ENCODE measurements at places on chromosomes 13 and 19.

- DNase-seq = no peak
Measured at GRCh38 chr19:50024719-50025021, 502 bp downstream of the VRK3 start.

DNA sequence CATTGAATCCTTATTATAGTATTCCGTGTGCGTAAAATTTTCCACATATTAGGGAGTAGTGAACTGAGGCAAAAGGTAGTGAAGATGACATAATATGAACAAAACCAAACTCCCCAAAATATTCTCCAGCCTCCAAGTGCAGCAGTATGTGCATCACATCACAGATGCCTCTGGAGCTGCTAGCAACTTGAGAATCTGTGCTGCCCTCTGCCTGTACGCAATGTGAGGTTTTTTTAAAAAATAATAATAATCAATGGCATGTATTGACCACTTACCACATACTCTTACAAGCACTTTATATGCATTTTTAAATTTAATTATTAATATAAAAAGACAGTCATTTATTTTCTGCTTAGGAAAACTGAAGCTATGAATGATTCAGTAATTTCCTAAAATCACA lies 583.0 kb upstream of the SPRY2 start:
- DNase-seq = no peak

DNA sequence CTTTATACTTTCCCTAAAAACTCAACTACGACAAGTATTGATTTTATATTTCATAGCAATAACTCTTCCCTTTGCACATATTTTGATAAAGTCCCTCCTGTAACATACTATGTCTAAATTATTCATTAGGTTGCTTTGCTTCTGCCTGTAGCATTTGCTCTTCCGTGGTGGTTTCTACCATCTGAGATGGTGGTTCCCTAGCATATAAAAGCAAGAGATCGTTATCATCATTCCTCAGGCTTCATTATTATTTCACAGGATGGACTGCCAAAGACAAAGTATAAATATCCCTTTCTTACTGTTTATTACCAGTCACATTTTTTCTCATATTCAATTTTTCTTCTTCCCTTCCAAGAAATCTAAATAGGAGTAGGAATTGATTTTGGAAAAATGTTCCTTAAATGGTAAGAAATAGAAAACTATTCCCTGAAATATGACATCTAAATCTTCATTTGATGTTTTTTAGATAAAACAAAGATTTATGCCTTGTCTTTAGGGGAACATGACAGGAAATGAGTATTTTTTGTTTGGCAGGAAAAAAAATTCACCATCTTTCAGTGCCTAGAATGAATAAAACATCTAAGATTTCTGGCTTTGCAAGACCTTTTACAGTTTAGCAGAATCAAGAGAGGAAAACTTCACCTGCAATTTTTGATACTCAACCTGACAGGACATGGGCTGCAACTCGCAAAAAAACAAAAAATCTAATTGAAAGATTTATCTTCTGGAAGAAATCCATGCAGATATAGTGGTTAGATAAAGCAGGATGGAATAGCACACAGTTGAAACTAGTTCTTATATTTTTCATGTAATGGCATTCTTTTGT lies 340.0 kb downstream of the SPRY2 start:
- no peak for DNase-seq

DNA sequence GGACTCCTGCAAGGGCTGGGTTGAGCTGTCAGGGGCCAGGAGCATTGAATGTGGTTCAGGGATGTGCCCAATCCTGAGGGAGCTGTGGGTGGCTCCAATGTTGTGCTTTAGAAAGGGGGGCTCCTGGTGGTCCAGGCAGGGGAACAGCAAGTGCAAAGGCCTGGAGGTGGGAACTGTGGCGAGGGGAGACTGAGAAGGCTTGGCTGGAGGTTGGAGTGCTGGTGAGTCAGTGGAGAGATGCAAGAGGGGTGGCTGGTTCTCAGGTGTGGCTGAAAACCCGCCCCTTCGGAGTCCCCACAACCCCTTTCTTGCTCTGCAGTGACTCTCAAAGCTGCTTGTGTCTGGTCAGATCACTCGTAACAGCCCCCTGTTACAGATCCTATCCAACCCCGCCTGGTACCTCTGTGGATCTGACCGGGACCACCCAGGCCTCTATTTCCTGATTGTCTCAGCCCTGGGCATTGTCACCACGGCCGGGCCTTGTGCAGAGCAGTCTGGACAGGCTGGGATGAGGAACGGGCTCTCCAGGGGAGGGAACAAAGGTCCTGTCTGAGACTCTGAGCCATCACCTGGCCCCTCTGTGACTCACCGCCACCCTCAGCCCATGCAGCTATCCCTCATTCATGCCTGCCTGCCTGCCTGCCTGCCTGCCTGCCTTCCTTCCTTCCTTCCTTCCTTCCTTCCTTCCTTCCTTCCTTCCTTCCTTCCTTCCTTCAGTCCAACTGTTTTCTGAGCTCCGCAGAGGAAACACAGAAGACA lies 1.4 kb upstream of the KCNN1 start:
- no peak for DNase-seq

- DNase-seq = no peak
Measured at GRCh38 chr19:4689403-4689802, 19.3 kb upstream of the MYDGF start.

- no peak for DNase-seq
Measured at GRCh38 chr13:23157781-23158180, 23.0 kb upstream of the SGCG start.
